ENCODE measurements at places on chromosomes 13 and 19.

GRCh38 chr13:38167164-38167822, 182.4 kb upstream of the UFM1 start:
- no peak for DNase-seq

- DNase-seq = peak; percentile 33
Observed at GRCh38 chr19:10871711-10872545, 575 bp downstream of the CARM1 start.

DNA sequence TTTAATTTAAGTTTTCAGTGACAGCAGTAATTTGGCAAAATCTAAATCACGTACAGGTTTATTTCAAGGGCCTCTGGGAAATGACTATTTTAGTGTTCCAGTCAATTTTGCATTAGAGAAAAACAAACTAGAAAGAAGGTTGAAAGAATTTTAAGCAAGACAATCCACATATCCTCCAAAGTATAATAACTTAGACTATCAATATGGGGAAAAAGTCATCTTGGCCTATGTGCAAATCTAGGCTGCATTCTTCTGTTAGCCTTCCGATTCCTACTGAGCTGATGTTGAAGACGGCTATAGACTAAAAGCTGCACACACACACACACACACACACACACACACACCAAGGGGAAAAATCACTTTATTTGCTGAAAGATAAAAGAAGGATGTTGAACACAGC, 81.3 kb downstream of the SLITRK6 start:
- DNase-seq = no peak

- no peak for DNase-seq
Observed at GRCh38 chr13:111950697-111951096, 116.3 kb upstream of the SOX1 start.

GRCh38 chr13:37011788-37012187, 11.2 kb downstream of the EXOSC8 start:
- DNase-seq = no peak

DNA sequence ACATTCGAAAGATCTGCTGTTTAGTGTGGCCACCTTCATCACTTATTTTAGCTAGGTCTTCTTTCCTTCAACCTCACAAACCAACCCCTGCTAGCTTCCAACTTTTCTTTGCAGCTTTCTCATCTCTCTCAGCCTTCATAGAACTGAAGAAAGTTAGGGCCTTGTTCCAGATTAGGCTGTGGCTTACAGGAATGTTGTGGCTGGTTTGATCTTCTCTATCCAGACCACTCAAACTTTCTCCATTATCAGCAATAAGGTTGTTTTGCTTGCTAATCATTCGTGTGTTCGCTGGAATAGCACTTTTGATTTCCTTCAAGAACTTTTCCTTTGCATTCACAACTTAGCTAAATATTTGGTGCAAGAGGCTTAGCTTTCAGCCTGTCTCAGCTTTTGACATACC, 44.7 kb downstream of the CARS2 start:
- DNase-seq = no peak

DNA sequence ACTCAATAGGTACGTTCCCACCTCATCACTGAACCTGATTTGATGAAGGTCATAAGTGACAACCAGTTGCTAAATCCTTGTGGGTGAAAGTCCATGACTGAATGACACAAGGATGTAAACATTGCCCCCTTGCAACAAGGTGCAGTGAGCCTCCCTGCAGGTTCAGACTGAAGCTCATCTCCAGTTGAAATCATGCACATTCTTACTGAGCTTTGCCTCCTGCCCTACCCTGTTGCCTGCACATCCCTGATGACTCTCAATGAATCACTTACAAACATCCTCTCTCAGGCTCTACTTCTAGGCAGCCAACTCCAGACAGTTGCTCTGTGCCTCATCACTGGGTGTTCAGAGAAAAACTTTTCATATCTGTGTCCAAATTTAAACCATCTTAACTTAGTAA, 42.5 kb upstream of the ARGLU1 start:
- DNase-seq = no peak

DNA sequence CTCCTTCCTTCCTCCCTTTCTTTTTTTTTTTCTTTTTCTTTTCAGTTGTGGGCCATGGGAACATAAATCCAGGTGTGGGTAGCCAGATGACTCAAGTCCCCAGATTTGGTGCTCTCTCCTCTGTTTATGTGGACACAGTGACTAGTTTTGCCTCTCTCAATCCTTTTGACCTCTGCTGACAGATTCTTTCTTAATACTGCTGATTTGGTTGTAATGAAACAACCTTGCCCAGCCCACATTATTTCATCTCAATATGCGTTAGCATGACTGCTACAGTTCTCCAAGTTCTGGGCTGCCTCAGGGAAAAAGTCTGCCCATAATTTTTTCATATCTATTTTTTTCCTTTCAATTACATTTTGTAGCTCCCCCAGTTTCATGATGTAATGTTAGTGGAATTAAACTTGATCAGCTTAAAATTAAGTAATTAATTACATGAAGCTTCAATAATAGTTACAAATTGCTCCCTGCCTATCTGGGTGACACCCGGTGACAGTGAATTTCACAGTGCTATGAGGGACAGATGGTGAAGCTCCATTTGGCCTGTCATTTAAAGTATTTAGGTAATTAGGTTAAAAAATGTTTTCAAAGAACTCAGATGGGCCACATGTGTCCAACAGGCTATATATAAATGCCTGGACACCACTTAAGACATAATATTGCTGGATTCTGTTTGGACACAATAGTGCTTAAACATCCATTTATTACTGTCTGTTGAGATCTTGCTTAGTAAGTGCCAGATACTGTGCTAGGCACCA, 118.8 kb upstream of the FRY start:
- no peak for DNase-seq

- no peak for DNase-seq
Observed at GRCh38 chr19:40646743-40647254, 43.7 kb downstream of the NUMBL start.

DNA sequence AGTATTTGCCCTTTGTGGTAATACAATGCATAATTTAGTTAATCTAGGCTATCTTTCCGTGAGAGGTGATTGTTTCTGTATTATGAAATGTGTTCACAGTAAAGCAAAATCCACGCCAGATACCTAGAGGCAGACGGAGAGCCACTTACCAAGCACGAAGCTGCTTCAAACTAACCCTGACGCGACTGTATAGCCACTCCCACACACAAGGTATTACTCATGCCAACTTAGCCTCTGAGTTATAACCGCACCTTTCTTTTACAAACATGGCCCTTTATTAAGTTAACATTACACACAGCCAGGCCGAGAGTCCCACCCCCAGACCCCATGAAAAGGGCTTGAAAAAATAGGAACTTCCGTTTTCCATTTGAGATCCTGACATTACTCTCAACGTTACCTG, 185.7 kb downstream of the ABCC4 start:
- no peak for DNase-seq

Data from effector CD8-positive, alpha-beta T cell (primary cell).